ENCODE measurements at places on chromosomes 16 and 17.
A peak's percentile ranks its signal among the peaks of the same experiment; 100 is the strongest.

DNA sequence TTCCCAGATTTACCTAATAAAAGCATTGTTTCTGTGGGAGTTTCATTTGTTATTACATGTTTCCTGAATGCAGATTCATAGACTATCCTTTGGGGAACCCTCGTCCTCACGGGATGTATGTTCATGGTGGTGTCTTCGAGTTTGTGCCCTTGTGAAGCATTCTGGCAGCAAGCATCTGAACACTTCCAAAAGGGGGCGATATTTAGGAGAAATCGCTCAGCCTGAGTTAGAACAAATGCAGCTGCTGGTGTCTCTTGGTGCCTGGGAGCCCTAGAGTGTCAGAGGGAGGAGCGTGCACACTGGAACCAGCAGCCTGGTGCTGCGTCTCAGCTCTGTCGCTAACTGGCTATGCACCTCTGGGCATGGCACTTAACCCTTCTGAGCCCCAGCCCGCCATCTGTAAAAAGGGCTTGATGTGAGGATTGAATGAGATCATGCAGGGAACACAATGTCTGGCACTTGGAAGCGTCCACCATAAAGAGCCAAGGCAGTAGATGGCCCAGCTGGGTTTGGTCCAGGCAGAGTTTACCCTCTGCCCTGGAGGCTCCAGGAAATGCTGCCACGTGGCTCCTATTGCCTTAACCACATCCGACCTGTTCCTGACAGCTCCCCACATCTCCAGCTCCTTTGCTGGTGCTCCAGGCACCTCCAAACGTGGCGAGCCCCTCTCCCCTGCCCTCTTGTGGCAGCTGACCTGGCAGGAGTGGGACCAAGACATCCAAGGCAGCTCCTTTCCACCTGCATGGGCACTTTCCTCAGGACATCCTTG lies 25.0 kb upstream of the C16orf78 start:
- DNase-seq: no peak

GRCh38 chr16:5461574-5461973 lies 364.0 kb upstream of the EEF2KMT start:
- DNase-seq: no peak

DNA sequence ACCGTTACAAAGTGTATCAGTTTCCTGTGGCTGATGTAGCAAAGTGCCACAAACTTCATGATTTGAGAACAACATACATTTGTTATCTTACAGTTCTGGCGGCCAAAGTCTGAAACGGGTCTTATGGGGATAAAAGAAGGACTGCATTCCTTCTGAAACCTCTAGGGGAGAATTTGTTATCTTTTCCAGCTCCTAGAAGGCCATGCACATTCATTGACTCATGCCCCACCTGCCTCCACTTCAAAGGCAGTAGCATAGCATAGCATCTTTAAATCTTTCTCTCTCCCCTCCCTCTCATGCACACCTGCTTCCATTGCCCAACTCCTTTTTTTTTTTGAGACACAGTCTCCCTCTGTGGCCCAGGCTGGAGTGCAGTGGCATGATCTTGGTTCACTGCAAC lies 190.7 kb upstream of the DYNLRB2 start:
- peak; percentile 65 for DNase-seq

DNA sequence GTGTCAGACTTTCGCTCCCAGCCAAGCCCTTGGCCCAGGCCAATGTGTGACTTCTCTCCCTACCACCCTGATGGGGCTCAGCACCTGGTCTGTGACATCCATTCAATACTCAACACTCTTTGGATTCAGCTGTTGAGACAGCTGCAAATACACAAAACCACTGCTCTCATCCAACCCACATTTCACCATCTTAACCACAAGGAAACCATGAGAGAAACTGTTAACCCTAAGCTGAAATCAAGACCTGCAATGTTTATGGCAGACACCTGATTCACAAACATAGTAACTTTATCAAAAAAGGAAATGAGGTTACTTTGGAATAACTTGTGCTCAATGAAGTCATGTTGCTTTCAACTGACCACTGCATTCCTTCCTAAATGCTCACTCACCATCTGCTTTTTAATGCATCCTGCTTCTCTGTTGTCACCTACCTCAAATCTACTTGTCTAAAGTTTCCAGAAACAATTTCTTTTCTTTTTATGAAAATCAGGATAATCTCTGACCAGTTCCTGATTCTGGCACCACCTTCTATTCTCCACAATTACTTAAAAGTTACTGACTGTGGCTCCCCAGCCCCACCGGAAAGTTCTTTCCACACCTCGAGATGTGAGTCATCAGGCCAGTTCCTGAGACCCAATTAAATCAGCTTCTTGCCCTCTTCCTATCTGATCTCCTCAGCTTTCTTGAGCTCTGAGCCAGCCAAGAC lies 88.2 kb downstream of the NOG start:
- no peak for DNase-seq

DNA sequence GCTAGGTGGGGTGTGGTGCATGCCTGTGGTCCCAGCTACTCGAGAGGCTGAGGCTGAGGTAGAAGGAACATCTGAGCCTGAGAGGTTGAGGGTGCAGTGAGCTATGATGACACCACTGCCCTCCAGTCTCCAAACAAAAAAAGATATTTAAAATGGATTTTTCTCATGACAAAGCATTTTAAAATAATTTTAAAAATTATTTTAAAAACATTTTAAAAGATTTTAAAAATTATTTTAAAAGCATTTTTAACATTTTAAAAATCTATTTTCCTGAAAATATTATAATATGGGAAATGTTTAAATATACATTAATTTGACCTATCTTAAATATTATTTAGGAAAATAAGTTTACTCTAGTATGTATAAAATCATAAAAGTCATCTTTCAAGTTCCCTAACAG lies 26.8 kb downstream of the MED13 start:
- no peak for DNase-seq

- no peak for DNase-seq
These were observed 27.7 kb downstream of the CNTROB start for GRCh38 chr17:7959503-7960253.

DNA sequence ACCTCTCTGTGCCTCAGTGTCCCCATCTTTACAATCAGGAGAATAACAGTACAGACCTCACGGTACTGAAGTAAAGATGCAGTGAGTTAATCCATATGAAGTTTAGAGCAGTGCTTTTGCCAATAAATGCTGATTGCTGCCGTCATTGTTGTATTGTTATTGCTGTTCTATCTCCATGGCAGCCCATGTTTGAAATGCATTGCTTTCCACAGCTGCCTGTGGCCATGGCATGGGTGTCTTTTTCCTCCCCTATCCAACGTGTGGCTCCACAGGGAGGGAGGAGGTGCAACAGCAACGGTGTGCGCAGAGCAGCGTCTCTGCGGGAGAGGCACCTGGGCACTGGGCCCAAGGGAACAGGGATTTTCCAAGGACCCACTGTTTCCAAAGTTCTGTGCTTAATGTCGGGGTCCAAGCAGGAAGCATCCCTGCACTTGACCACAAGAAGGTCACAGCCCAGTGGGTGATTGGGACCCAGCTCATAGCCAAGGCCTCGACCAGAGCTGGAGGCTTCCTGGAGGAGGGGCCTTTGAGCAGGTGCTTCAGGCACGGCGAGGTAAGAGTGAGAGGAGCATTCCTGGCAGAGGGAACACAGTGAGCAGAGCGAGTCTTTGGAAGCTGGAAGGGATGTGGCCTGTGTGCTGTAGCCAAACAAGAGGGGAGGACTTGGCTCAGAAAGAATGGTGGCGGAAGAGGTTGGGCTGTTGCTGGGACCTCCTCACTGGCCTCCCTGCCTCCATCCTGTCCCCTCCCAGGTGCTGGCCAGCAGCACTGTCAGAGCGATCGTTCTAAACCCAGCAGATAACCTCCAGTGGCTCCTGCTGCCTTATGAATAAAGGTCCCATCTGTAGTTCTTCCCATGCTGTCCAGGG lies 3.9 kb downstream of the RAI1 start:
- DNase-seq: no peak

- no peak for DNase-seq
These were observed 16.0 kb upstream of the SOX9 start for GRCh38 chr17:72104863-72105234.

GRCh38 chr16:3118204-3118790 lies 5.9 kb downstream of the ZNF205 start:
- no peak for DNase-seq

DNA sequence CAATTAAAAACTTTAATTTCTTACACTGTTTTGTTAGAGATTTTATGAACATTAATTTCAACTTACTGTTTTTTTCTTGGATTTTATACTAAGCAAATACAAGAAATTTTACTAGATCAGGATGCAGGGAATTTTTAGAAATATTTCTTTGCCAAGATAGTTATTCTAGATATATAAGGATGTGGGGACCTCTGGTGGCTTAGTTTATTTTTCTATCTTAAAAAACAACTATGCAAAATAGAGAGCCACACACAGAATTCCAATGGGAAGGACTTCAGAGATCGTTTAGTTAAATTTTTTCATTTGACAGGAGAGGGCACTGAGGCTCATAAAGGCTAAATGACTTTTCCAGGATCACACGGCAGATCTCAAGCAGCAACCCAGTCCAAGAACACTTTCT lies 23.0 kb upstream of the CAPNS2 start:
- DNase-seq: no peak

DNA sequence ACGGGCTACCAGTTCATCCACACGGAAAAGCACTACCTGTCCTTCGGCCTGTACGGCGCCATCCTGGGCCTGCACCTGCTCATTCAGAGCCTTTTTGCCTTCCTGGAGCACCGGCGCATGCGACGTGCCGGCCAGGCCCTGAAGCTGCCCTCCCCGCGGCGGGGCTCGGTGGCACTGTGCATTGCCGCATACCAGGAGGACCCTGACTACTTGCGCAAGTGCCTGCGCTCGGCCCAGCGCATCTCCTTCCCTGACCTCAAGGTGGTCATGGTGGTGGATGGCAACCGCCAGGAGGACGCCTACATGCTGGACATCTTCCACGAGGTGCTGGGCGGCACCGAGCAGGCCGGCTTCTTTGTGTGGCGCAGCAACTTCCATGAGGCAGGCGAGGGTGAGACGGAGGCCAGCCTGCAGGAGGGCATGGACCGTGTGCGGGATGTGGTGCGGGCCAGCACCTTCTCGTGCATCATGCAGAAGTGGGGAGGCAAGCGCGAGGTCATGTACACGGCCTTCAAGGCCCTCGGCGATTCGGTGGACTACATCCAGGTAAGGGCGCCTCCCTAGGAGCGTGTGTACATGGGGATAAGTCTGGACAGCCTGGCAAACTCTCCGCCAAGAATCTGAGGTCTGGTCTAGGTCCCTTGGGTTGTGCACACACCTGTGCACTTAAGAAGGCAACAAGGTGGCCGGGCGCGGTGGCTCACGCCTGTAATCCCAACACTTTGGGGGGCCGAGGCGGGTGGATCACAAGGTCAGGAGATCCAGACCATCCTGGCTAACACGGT lies 4.2 kb downstream of the HAS3 start:
- no peak for DNase-seq

Data from large intestine (tissue), 12 donors.